ENCODE measurements at places on chromosomes 4 and X. TPM values are rescaled to one million over a fixed set of nuclear protein-coding genes. Genes with fewer than 3 reads are reported as not detected.

The GYPE gene
- 4.2 TPM for polyA plus RNA-seq

The ESX1 gene
- polyA plus RNA-seq, result not detected

- no peak for DNase-seq
These were observed 30.7 kb upstream of the SPANXN4 start for GRCh38 chrX:142994988-142995387.

- no peak for DNase-seq
These were observed 102.1 kb downstream of the DCK start for GRCh38 chr4:71095545-71095944.

- DNase-seq, result no peak
These were observed 74.6 kb downstream of the PABPC4L start for GRCh38 chr4:134126955-134127354.
